ENCODE measurements at places on chromosomes 13 and 19.

- DNase-seq: peak; percentile 84
Measured at GRCh38 chr19:45079063-45079910, at the start of gene GEMIN7. GEMIN7 (plus strand) TSS chr19:45079260; CDS start chr19:45090115, 10,855 bp downstream.

DNA sequence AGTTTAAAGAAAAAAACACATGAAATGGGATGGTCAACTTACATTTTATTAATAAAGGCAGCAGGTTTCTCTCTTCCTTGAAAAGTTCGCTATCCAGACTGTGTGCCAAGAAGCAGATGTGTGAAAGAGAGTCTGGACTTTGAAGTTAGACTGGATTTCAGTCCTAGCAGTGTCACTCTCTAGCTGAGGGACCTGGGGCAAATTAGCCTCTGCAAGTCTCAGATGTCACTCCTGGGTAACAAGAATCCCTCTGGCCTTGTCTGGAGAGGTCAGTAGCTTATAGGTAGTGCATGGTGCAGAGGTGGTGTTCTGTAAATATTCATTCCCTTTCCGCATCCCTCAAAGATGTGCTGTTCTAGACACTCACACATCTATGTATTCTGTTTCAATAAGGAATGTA, 187.6 kb upstream of the RNF113B start:
- DNase-seq: no peak

DNA sequence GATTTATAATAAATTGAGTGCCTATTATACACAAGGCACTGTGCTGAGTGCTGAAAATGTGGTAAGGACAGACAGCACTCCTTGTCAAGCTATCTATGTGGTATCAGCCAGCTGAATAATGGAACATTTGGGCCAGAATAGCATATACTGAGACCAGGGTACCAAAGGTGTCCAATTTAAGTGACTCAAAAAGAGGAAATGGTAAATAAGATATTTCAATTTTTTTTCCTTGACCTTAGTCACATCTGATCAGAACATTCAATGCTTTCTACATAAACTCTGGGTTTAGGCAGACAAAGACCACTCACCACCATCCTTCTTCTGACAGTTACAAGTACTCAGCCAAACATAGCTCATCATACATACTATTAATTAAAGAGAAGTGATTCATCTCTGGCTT, 43.2 kb downstream of the RCBTB2 start:
- DNase-seq: no peak

GRCh38 chr19:58262922-58263296, 15.8 kb upstream of the ZNF8 start:
- DNase-seq: no peak

GRCh38 chr19:2375353-2376121, 15.5 kb downstream of the TMPRSS9 start:
- DNase-seq: no peak

DNA sequence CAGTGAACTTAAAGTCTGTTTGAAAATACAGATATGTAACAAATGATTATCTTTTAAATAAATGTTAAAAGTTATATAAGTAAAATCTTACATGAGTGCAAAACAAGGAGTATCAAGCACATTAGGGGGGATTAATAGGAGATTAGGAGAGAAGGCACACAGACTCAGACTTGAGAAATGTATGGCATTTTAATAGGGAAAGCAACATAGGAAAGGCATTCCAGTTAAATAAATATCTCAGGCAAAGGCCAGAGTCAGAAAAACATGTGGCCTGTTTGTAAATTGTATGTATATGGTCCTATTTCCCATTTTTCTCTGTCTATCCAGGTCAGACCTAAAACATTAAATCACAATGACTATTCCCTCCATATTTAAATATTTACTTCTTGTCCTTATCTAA, 462.7 kb downstream of the GPC6 start:
- no peak for DNase-seq

DNA sequence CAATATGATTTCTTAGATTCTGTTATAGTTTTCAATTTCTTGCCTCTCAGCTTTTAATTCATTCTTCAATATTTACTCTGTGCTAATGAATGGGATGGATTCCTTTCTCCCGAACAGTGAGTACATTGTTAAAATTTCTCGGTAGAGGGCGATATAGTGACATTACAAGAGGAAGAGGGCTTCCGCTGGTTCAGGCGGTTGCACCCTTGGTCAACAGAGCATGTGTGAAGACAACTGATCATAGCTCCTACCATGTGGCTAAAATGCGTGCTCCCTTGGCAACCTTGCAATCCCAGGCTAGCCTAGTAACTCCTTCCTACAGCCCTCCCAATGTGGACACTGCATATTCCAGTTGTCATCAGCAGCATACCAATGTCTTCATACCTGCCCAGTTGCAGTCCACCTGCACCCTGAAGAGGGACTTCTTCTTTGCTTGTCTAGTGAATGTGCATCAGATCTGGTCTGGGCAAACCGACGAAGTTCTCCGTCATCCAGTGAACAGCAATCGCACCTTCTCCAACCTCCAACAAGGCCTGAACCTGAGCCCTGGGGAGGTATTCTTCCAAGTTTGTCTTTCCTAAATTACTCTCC, 653.0 kb upstream of the GPC6 start:
- no peak for DNase-seq
